Fibroblast of skin of left quadriceps (primary cell): ENCODE measurements at places on chromosomes 11 and 22.
A peak's percentile ranks its signal among the peaks of the same experiment; 100 is the strongest.

GRCh38 chr22:30731658-30732057 is 37.0 kb downstream of the OSBP2 start:
- no peak for DNase-seq

DNA sequence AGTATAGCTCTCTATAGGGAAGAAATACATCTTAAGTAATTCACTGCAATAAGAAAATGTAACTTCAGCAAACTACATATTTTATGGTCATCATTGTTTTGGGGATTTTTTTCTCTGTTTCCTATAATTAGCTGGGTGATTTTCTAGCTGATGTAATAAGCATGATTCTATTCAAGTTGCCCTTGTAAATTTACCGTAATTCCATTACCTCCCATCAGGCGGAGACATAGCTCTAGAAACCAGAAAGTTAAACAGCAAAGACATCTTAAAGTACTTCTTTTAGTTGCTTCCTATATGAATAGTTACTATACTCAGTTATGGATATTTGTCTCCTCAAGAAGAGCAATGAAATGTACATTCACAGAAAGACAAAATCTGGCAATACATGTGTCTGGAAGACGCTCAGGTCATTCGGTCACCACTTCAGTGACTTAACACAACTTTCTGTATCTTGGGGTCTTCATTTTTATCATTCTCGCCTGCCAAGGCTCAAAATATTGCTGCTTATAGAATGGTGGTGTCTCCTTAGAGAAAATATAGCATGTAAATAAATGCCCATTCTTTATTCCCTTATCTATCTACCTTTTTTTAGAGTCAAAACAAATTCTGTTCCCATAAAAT is 239.9 kb upstream of the ZC3H12C start:
- DNase-seq: peak; percentile 66

DNA sequence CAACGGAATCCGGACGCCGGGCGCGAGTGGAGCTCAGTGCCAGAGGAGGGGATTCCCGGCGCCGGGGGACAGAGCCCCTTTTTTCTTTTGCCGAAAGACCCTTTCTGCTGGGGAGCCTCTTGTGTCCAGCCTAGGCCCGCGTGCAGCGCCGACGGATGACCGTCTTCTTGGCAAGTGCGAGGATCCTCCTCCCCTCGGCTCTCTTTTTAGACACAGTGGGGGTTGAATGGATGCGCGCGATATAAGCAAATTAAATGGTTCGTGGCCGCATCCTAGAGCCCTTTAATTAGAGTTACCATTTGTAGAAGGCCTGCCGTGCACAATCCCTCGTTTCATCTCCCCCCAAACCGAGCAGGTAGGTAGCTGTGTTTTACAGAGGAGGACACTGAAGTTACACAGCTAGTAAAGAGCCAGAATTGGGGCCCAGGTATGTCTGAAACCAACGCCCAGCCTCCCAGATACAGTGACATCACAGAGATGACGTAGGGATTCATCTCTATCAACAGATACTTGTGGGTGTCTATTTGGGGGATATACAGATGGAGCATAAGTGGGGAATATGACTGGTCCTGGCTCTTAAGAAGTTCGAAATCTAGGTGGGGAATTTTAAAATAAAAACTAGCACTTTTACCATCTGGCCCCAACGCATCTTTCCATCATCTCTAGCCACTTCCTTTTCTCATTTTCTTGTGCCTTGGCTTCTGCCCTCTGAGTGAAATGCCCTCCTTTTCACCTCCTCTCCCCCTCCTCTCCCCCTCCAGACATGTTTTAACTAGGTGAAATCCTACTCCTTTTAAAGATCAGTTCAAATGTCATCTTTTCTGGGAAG is 875 bp downstream of the TCP11L1 start:
- no peak for DNase-seq

GRCh38 chr11:33360642-33361041 is 103.5 kb downstream of the HIPK3 start:
- DNase-seq: no peak
